ENCODE measurements at places on chromosomes 7 and 10.

GRCh38 chr10:49650724-49651034 lies 28.8 kb upstream of the C10orf53 start:
- no peak for DNase-seq

- no peak for DNase-seq
Observed at GRCh38 chr7:20831956-20832355, 45.3 kb upstream of the SP8 start.

GRCh38 chr10:28940158-28940888 lies 263.0 kb downstream of the BAMBI start:
- DNase-seq = no peak

GRCh38 chr10:69061305-69062161 lies 26.4 kb upstream of the SRGN start:
- peak; percentile 91 for DNase-seq

GRCh38 chr7:45918556-45918955 lies 2.5 kb downstream of the IGFBP3 start:
- DNase-seq = no peak

DNA sequence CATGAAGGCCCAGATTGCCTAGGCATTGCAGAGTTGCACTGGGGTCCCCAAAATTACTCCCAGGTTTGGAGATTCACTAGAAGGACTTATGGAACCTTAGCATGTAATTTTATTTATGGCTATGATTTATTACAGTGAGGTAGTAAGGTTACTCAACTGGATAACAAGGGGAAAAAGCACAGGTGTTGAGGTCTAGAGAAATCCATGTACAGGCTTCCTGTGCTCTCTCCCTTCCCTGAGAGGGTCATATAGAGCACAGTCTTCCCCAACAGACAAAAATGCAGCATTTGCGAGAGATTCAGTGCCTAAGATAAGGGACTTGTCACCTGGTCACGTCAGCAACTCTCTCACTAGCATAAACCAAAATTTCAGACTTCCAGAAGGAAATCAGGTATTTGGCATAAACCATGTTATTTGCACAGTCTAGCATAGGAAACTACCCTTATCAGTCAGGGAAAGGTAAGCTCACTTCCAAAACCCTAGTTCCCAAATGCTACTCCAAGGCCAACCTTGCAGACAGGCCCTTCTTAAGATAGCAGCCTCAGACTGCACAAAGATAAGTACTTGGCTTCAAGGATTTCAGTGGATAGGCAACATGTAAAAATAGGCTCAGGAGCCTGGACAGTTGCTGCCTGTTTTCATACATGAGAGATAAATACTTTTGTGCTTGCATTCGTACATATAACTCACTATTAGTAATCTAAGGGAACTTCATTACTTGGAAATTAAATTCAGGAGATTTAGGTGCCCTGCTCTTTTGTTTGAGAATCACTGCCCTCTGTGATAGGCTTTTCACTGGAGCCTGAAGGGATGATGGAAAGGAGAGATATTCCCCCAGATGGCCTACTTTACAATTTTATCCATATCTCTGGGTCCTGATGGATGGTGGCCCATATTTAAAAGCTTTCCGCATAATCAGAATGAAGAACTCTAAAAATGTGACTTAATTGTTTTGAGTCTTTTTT lies 378.4 kb upstream of the LRGUK start:
- no peak for DNase-seq

- DNase-seq = no peak
Observed at GRCh38 chr10:65675236-65675635, 1250.6 kb upstream of the LRRTM3 start.

GRCh38 chr7:2622869-2623697 lies 8.7 kb upstream of the TTYH3 start:
- no peak for DNase-seq

DNA sequence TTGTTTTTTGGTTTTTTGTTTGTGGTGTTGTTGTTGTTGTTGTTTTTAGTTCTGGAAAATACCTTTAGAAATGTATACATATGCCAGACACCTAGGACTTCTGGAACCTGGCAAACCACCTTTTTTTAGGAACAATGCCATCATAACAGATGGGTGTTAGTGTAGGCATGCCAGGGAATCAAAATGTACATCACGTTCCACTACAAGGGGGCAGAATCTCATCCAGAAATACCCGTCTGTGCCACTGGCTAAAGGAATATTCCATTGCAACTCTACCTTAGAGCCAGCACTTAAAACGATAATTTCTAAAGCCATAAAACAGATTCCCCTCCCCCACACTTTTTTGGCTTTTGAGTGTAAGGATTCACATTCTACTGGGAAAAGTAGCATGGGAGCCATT lies 239.8 kb downstream of the ETV1 start:
- DNase-seq = no peak

DNA sequence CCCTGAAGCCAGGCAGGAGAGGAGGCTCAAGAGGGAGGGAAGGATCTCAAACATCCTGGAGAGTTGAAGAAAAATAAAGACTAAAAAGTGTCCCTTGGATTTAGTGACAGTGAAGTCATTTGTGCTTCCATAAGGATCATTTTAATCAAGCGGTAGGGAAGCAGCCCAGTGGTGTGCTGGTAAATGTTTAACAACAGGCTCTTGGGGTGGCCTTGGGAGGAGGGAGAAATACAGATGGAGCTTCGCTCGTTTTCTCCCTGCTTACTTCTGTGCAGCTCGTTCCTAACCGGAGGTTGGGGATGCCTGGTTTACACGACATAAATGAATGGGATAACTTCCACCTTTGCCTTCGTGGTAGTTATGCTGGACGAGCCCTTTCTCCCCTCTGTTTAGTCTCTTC lies 140.0 kb downstream of the CAMK1D start:
- DNase-seq = no peak
